ENCODE measurements at places on chromosomes 5 and 9. TPM values are rescaled to one million over a fixed set of nuclear protein-coding genes. Genes with fewer than 3 reads are reported as not detected.

GRCh38 chr9:134233022-134233421 is 68.7 kb upstream of the RNU6ATAC start:
- DNase-seq = no peak

DNA sequence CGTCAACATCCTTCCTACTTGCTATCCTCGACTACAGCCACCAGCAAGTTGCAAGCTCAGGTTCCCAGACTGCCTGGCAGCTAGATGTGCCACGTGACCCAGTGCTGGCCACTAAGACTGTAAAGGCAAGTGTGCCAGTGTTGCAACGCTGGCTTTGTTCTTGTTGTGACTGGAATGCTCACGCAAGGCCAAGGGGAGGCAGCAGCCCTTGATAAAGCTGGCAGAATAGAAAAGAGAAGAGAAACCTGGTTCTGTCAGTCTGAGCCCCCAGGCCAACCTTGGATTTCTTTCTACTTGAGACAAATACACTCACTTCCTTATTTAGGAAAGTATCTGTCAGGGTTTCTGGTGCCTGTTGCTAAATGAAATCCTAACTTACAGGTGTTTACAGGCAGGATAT is 113.0 kb downstream of the KLHL3 start:
- DNase-seq = peak; percentile 7

DNA sequence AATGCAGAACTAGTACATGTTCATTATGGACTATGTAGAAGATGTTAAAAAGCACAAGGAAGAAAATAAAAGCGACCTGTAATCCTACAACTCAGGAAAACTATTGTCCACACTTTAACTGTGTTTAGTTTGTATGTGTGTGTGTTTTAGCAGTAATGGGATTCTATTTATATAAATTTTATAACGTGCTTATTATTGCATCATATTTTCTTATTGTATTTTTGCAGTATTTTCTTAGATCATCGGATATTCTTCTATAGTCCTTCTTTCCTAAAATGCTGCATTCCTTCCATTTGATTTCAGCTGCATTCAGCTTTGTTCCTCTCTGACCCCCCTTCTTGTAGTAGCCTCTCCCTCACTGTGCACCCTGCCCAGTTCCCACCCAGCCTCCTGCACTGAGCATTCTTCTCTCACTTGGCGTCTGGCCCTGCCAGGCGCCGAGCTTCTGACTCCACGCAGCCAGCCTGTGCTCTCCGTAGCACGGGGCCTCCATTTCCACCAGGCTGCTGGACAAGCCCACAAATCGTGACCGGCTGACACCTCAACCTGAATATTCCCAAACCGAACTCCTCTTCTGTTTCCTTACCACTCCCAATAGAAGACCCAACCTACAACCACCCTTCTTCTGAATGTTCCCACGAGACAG is 39.9 kb downstream of the MVB12B start:
- no peak for DNase-seq

DNA sequence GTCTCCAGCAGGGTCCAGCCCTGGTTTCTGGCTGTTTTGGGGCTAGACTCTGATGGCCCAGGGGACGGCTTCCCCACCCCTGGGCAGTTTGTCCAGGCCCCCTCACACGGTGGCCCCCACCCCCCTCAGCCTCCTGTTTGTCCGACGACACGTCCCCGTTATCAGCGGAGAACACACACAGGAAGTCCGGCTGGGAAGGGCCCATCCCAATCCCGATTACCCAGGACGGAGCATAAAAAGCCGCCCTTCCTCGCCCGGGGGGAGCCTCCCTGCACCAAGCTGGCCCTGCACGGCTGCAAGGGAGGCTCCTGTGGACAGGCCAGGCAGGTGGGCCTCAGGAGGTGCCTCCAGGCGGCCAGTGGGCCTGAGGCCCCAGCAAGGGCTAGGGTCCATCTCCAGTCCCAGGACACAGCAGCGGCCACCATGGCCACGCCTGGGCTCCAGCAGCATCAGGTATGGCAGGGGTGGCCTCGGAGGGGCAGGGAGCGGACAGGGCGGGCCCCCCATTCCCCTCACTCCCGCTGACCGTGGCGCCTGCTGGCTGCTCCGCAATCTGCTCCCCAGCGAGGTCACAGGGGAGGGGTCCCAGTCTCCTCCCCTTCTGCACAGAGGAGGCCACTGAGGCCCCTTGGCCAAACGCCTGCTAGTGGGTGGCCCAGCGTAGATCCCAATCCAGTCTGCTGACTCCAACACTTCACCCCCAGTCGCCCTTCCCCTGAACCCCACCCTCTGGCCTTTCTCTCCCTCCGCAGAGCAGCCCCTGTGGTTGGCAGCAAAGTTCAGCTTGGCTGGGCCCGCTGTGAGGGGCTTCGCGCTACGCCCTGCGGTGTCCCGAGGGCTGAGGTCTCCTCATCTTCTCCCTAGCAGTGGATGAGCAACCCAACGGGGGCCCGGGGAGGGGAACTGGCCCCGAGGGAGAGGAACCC is at the start of gene EGFL7:
TSS of gene EGFL7 (plus strand) at position 261 of the 926 bp plus-strand sequence. CDS start 5,367 bp downstream, outside the sequence.
- no peak for DNase-seq

DNA sequence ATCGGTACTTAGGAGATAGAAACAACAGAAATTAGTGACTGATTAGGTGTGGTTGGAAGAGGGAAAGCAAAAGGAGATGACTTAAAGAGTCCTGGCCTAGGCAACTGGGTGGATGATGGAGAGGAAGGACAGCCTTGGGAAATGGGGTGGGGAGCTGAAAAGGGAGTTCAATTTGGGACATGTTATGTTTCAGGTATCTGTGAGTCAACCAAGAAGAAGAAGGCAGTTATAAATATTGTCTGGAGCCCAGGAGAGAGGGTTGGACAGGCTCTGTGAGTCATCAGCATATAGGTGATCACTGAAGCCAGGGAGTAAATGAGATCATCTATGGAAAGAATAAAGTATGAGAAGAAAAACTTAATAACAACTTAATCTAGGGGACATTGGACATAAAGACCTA is 357.7 kb downstream of the NPR3 start:
- DNase-seq = no peak

- no peak for DNase-seq
These were observed 10.9 kb upstream of the NDFIP1 start for GRCh38 chr5:142097681-142098080.

DNA sequence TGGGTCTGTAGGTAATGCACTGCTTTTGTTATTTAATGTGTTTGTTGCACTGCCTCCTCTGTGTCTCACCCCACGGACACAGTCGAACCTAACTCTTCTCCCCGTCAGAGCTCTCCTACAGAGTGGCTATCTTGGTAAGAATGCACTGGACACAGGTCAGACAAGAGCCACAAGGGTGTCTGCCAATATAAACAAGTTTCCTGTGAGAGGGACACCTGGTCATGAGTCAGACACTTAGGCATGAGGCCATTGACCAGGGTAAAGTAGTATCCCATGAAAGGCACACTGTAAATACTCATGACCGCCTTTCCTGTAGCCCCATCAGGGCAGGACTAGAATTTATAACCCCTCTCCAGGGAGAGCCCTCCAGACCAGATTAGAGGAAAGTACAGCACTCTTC is 115.5 kb downstream of the SLC12A2 start:
- DNase-seq = no peak

- DNase-seq = no peak
These were observed 9.7 kb downstream of the FGFR4 start for GRCh38 chr5:177096162-177097015.

- no peak for DNase-seq
These were observed 422.7 kb downstream of the ZSWIM6 start for GRCh38 chr5:61754792-61755191.

DNA sequence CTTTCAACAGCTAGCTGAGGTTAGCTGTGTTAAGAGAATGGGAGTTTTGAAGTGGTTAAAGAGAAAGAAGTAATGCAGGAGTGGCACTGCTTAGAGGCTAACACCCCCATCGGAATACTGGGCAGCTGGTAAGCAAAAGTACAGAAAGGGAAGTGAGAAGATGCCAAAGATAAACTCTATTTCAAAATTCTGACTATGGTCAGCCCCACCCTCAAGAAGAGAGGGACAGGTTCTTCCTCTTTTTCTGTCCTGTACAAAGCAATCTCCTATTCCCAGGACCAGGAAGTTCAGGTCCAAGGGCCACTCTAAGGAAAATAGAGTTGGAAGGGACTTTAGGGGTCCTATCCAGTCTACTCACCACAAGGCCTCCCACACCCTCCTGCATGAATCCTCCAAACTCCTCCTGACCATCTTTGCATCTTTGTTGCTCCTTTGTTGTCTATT is 45.9 kb upstream of the JAK2 start:
- no peak for DNase-seq

DNA sequence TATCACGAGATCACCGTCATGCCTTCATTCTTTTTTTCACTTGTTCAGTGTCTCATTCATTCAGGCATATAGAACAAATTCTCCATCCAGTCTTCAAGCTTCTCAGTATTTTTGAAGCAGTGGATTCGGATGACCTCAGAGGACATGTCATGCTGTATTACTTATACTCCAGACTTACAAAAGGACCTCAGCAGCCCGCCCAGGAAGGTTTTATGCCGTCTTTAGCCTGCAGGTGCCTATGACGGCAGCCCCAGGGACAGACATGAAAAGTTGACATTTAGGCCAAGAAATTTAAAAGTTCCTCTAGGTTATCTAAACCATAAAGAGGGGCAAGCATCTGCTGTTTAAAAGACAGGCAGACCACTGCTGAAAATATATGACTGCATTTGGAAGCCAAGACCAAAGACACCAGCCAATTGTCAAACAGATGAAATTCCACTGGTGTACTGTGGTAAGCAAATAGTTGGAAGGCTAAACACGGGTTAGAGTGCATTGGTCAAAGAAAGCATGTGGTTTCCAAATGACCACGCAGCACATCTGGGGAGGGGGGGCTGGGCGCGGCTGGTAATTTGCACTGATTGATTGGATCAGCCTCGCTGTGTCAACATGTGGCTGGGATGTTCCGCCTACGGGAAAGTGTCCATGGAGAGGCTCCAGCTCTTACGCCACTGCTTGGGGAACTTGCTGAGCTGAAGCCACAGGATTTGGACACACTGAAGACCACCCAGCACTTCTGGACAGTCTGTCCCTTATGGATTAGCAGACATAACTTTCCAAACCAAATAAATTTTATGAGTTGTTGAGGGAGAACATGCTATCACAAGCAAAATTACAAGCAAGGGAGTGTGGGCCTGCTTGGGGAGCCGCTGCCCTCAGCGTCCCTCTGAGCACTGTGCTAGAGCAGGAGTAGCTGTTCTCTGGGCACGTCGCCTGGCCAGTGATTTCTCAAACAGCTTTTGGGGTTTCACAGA is 173.6 kb downstream of the FANCC start:
- DNase-seq = no peak

- DNase-seq = no peak
These were observed 75.2 kb upstream of the SSBP2 start for GRCh38 chr5:81826128-81826527.

TNFSF8 gene
- total RNA-seq = 6.0 TPM

REEP2 gene
- 0.66 TPM for total RNA-seq

CDH10 gene
- not detected for total RNA-seq

SHC3 gene
- total RNA-seq = 0.09 TPM

PAPPA gene
- total RNA-seq = not detected

PLPP7 gene
- total RNA-seq = 0.59 TPM

ZDHHC11B gene
- total RNA-seq = 2.2 TPM

GHR gene
- total RNA-seq = not detected

NRG2 gene
- 0.21 TPM for total RNA-seq

TNC gene
- total RNA-seq = not detected
